Iris pigment epithelial cell (primary cell): ENCODE measurements at places on chromosomes 7 and 10.

GRCh38 chr7:106767498-106768323 is 97.4 kb upstream of the PIK3CG start:
- DNase-seq, result peak; percentile 78

- DNase-seq, result no peak
These were observed 3.2 kb upstream of the RSU1 start for GRCh38 chr10:16820421-16820820.

- DNase-seq, result peak; percentile 55
These were observed 25.5 kb downstream of the FGFBP3 start for GRCh38 chr10:91883549-91884444.

DNA sequence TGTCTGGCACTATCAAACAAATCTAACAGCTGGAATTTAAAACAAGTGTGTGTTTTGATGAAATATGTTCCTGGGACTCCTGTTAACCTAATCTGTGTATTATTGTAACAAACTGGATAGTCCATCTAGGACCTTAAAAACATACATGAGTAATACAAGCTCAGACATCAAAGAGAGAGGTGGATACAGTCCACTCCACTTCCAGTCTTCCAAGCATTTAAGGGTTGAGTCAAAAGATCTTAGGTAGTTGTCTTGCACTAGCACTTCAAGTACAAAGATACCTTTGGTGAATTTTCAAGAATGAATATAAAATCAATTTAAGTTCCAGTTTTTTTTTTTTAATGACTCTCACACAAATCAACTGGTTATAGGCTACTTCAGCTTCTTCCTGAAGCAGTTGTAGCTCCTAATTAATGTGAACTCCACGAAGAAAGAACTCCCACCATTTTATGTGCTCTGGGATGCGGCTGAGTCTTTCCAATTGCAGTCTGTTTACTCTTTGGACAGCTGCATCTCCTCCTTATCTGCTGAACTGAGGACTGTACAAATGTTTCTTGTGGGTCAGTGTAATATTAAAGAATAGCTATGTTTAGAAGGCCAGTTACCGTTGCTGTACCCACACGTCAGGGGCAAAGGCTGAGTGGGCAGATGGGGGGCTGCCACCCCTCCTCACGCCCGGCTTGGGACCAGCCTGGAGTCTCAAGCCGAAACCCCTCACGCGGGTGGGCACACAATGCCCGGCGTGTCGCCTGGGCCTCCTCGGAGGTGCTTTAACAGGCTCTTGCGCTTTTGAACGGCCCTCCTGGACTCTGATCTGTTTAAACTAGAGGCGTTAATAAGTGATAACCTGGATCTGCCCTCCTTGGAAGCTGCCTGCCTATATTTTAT is 2.9 kb upstream of the IGF2BP3 start:
- DNase-seq, result peak; percentile 21

- no peak for DNase-seq
These were observed 45.5 kb upstream of the NKX2-3 start for GRCh38 chr10:99487125-99487807.

- no peak for DNase-seq
These were observed 113.7 kb upstream of the DIP2C start for GRCh38 chr10:803041-803741.

GRCh38 chr7:49597805-49598204 is 175.6 kb upstream of the VWC2 start:
- DNase-seq, result no peak

DNA sequence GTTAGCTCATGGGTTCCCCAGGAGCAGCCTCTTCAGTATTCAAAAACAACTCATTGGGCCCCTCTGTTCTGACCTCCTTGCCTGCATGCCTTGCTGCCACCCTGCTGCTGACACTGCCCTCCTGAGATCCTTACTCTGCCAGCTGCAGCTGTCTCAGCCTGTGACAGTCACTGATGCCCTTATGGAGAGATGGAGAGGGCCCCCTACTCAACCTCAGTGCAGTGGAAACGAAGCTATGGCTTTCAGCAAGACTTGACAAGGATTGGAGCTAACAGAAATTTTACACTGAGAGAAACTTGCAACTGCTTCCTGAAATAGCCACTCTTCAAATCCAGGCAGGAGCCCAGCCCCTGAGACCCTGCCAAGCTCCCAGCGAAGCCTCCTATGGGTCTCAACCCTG is 678.3 kb upstream of the C7orf33 start:
- DNase-seq, result no peak

- no peak for DNase-seq
These were observed 119.8 kb downstream of the SMURF1 start for GRCh38 chr7:99024066-99024465.

DNA sequence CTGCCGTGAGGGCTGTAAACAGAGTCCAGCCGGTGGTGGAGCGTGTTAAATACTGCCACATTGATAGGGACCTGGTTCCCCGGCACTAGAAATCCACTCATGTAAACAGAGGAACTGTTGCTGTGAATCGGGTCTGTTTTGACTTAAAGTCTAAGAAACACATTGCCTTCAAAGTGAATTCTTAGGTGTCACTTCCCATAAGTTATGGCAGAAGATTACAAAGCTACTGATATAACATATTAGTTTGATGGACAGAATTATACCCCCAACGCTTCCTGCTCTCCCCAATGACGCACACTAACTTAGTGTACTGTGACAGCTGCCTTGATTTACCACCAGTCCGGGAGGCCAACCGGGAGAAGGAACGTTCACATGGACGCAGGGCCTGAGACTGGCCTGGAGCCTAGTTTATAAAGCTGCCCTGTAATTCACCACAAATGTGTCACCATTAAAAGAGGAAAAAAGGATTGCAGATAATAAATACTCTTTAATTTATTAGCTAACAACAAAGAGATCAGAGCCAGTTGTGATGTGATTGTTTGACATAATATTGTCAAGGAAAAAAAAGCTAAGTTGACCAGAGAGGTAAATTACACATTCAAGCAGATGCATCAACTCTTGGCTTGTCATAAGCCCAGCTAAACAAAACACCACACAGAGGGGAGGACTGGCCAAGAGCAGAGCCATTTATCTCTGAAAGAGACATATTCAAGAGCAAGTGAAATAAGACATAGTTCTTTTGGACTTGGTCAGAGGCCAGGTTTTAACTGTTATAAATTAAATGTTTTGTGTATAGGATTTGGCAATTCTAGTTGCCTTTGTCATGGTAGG is 820.6 kb downstream of the LRMDA start:
- no peak for DNase-seq

DNA sequence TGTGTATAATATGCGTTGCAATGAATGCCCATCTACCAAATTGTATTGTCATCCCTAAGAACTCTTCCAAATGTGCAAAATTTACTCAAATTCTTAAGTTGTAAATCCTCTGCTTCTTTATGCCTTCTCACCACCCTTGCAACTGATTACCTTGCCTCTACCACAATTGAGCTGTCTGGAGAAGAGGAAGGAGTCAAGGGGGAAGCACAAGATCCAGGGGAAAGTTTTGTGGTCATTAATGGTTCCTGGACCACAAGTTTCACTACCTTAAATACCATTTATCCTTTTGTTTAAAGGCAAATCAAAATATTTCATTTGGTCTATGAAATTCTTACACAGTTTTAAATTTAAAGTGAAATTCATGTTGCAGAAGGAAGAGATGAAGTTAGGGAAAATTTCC is 16.7 kb downstream of the CRPPA start:
- DNase-seq, result no peak

DNA sequence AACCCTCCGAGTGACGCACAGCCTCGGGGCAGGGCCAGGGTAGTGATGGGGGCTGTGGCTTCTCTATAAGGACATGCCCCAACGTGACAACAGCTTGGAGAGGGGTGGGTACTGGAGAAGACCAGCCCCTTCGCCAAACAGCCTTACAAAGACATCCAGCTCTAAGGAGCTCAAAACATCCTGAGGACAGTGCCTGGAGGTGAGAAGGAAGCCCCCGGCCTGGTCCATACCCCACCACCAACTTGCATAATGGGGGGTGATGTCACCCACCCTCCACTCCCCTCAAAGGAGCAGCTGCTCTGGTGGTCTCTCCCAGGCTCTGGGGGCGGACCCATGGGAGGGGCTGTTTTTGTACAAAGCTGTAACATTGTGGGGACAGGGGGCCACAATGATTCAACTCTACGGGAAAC is 15.1 kb downstream of the PRSS2 start:
- DNase-seq, result no peak

DNA sequence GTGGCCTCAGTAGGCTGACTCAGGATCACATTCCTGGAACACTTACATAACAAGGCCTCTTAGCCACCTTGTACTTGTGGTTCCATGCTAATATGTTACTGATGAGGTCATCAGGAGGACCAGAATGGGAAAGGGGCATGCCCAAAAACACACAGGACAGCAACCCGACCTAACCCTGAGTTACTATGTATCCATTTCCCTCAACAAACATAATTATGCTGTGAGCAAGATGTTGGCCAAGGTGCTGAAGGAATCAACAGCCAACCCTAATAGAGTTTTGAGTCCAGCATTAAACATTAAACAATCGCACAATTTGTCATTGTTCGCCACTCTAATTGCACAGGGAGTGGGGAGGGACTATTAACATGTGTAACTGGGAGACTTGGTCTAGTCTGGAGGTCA is 129.4 kb downstream of the PLPP4 start:
- DNase-seq, result peak; percentile 62

- peak; percentile 73 for DNase-seq
These were observed 65.9 kb downstream of the DGKB start for GRCh38 chr7:14836571-14837189.

DNA sequence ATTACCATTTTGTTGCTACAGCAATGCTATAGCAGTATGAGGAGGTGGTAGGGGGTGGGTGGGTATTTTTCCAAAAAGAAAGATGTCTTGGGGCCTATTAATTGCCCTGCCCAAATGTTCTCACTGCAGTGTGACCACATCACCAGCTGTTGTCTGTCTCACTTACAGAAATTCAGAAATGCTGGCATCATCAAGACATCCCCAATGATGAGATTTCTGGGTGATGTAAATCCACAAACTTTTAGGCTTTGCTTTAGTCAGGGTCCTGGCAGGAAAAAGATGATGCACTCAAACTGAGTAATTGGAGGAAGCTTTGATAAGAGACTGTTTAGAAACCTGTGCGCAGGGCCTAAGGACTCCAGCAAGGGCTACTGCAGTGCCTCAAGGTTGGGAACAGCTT is 56.2 kb upstream of the OPN4 start:
- no peak for DNase-seq

- DNase-seq, result no peak
These were observed 9.4 kb upstream of the ZC3HAV1 start for GRCh38 chr7:139118805-139119485.

- peak; percentile 78 for DNase-seq
These were observed 194.2 kb upstream of the SLC26A5 start for GRCh38 chr7:103640031-103640779.

GRCh38 chr10:105643660-105644059 is 1002.6 kb downstream of the SORCS3 start:
- DNase-seq, result no peak

GRCh38 chr7:133940368-133940767 is 186.8 kb upstream of the LRGUK start:
- no peak for DNase-seq

- peak; percentile 100 for DNase-seq
These were observed 107.3 kb downstream of the LRRN3 start for GRCh38 chr7:111198255-111198654.

DNA sequence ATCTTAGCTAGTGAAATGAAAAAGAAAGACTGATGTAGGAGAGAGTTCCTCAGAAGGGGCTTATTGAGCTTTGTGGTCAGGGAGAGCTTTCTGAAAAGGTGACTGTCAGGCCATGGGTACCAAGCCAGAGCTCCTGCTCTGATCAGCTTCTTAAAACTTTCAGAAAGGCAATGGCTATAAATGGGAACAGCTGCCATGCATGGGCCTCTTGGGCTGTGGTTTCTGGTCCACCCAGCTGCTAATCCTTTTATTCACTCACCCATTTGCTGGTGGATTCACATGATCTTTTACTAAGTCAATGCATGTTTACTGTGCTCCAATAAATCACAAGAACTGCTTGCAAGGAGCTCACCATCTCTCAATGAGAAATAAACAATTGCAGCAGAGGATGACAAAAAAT is 60.1 kb upstream of the ZPBP start:
- DNase-seq, result no peak

DNA sequence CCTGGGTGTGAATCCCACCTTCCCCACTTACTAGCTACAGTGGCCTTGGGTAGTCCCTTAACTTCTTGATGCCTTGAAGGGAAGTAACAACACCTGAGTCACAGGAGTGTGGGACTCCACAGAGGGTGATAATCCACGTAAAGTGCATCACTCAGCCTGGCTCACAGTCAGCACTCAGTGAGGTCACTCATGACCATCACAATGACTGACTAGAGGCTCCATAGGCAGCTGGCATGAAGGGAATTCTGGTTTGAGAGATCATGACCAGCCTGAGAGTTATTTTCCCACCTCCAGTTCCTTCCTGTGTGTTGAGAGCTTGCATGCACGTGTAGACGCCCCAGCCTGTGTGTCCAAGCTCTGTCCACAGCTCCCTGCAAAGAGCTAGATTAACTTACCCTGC is 34.8 kb downstream of the NEUROG3 start:
- DNase-seq, result no peak

DNA sequence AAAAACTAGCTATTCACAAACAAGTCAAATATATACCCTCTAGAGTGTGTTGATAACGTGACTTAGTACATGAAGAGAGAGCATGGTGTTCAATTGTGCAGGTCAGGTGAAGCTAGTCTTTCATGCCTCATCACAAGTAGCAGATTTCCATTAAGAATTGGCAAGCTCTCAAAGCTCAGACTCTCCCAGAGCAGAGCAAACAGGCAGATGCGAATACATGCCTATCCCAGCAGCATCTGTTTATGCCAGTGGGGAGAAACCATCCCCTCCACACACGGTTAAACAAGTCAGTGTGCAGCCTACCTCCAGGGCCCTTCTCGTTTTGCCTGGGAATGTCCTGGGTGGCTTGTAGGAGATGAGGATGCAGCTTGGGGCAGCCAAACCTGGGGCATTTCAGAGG is 532.5 kb upstream of the C7orf33 start:
- no peak for DNase-seq

DNA sequence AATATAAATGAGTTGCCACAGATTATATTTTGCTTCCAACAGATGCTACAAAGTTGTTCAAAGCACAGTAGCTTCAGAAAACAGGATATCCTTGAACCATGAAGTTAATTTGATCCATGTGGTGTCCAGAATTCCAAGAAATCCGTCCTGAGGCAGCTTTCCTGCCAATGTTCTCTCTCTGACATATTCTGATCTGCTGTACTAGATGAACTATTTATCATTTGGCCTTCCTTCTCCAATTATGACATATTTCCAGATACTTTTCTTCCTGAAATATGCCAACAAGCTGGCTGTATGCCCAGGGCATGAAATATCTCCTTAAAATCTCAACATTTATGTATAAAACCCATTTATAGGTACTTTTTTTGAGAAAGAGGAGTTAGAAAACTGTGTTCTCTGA is 141.1 kb downstream of the SPAG6 start:
- DNase-seq, result no peak

DNA sequence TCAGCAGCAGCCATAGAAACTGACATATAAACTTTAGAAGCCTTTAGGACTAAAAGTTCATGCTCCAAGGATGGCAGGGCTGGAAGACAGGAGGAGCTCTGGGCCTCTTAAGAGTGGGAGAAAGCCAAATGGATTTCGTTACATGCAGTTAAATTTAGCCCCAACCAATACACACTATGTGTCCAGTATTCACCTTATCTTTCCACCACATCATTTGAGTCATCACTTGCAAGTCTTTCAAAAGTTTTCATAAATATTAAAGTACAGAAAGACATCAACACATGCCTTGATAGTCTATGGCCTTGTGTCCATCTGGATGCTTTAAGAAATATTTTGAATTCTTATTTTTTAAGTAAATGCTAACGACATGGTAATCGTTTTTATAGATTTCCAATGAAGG is 392.4 kb upstream of the LRRN3 start:
- DNase-seq, result peak; percentile 2

GRCh38 chr7:37054624-37055241 is 330.4 kb upstream of the AOAH start:
- DNase-seq, result peak; percentile 6
